ENCODE measurements at places on chromosomes 7 and 10.

DNA sequence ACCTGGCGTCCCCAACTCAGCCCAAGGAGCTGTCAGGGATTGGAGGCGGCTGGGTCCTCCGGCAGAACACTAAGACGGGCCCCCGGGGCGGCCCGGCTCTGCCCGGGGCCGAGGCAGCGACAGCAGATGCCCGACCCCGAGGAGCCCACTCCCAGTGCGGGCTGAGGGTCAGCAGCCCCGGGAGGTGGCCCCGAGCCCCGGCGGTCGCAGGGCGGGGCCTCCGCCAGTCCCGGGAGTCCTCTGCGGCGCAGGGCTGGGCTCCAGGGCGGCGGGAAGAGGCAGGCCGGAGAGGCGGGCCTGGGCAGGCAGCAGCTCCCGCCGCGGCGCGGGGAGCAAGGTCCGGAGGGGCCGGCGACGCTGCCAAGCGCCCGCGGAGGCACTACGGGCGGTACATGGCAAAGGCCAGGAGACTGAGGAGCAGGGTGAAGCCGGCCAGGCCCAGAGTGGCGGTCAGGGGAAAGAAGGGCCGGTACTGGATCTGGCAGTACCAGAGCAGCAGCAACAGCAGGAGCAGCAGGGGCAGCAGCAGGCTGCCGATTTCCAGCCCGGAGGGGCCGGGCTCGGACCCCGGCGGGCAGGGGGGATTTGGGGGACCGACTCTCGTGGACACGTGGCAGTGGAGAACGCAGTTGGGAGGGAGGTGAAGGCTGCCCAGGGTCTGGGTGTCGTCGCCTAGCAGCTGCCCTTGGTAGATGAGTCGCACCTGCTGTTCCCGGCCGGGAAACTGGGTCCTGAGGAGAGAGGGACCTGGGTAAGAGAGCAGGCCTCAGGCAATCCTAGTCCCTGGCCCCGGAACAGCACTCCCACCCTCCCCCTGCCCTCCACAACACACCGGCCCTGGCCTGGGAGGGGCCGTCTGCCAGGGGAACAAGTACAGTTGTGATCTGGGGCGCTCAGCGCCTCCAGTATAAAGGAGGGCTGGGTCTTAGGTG, 827 bp upstream of the FASTK start:
- DNase-seq, result no peak

DNA sequence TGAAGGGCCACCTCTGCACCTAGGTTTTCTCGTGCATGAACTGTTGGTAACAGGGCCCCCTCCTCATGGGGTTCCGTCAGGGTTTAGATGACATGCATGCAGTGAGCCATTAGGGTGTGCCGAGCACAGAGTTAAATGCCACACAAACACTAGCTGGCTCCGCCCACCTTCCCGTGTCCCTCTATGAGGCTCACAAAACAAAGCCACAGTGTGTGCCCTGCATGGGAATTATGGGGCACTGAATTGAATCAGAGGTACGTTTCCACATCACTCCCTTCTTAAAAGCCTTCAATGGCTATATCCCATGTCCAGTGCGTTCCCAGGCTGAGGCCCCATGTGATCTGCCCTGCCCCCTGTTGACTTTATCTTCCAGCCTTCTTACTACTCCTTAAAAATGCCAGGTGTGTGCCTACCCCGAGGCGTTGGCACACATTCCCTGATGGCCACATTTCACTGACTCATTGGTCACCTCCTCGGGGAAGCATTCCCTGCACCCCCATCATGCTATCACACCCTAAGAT, 35.7 kb downstream of the GSDME start:
- no peak for DNase-seq

DNA sequence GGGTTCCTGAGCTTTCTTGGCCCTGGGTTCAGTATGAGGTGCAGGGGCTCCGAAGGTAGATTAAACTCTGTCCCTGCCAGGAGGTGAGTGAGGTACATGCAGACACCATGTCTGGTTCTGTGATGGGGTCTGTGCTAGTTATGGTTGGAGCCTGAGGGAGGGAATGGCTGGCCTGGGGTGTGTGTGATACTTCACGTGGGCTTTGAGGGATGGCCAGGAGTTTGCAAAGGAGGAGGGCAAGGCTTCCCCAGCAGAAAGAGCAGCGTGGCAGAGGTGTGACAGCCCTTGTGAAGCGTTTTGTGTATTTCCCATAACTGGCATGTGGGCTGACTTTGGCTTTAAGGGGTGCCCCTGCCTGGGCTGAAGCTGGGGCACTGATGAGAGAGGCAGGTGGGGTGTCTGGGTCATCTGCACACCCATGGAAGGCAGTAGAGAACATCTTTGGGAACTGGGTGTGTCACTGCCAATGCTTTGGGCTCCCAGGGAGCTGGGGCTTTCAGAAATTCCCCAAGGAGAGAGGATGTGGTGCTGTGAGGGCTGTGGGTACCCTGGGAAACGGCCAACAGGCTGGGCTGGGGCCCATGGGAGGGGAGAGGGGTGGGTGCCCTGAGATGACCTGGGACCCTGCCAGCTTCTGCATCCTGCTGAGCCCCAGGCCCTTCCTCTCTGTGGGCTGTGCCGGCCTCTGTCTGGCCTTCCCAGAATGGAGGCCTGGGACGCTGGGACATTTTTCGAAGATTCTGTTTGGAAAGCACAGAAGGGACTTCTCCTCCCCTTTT, 4.6 kb downstream of the PALD1 start:
- no peak for DNase-seq

- no peak for DNase-seq
Observed at GRCh38 chr7:26185844-26186180, 14.7 kb downstream of the HNRNPA2B1 start.

DNA sequence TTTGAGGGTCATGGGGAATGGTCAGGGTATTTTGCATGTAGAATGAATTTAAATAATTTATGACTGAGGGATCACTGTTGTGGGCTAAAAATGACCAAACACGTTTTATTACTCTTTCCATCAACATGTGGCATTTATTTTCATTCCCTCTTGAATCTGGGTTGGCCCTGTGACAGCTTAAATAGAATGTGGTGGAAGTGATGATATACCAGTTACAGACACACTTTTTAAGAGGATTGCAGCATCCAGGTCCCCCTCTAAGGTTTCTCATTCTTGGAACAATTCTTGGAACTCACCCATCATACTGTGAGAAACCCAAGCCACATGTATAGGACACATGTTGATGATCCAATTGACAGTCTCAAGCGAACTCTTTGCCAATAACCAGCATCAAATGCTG, 272.4 kb downstream of the ETV1 start:
- DNase-seq, result no peak

DNA sequence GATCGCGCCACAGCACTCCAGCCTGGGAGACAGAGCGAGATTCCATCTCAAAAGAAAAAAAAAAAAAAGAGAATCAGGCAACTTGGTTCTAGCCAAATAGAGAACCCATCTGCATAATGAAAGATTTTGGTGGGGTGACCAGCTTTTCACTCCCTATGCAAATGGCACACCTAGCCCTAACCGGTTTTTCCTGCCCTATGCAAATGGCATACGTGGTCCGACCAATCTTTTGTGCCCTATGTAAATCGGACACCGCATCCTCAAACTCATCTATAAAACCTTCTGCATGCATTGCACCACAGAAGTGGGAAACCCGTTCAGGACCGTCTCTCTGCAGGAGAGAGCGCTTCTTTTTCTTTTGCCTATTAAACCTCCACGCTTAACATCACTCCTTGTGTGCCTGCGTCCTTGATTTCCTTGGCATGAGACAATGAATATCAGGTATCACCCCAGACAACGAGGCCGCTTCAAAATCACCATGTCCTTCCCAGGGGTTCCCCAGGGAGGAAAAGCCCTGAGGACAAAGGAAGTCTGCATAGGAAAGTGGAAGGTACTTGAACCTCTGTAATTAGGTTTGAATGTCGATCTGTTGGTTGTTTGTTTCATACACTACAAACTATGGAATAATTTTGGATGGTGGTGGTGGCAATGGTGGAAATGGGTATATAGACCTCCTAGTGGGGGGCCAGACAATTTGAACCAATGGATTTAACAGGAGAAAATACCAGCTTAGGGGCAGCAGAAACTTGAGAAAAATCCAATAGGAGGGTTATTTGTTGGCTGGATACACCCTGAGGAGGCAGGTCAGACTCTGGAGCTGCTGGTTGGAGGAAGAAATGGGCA, 396.2 kb downstream of the TYW1 start:
- no peak for DNase-seq

- no peak for DNase-seq
Observed at GRCh38 chr7:90178679-90179278, 24.5 kb downstream of the STEAP1 start.

DNA sequence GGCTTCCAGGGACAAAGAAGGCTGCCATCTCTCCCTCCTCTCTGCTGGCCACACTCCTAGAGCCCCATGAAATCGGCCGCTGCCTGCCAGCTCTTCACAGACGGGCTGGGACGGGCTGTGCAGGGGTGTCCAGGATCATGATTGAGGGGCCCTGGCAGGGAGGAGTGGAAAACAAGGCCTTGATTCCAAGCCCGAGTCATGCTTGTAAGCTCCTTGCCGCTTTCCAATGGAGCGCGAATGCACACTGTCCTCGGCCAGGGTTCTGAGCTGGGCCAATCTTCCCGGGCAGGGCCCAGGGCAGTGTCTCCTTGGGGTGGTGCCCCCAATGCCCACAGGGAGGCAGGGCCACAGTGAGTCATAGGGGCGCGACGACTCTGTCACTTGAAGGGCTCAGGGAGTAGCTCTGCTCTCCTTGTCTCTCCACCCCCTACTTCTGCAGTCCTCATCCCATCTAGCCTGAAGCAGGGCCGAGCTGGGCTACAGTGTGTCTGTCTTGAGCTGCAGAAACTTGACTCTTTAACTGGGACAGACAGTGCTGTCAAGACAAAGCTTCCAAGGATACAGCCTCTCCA, 186.2 kb upstream of the SVIL start:
- DNase-seq, result no peak

- no peak for DNase-seq
Observed at GRCh38 chr10:33557313-33557712, 222.8 kb upstream of the NRP1 start.

DNA sequence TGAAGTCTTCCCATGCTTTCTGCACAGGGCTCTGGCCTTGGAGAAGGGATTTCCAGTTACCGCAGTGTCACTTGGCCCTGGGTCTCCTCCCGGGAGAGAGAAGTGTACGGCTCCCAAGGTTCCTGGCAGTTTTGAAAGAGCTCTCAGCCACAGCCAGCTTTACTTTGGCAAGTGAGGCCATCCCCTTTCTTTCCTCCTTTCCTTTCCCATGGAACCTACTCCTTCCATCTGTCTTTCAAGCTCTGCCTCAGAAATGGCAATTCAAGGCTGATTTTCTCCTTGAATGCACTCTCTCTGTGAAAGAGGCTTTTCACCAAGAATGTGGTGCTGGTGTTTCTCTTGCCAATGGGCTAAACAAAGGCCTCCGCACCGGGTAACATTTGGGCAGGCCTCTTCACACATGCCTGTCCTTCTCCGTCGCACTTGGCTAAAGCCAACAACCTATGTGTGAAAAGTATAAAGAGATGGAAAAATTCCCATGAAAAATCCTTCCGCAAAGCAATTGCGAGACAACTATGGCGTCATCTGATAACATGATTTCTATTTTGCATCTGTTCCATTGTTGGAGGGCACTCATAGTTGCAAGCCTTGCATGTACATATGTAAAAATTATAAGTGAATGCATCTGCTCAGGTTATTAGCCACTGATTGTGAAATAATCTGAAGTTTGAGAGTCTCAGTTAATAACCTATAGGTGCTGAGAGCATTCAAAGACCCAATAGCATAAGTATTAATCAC, 125.4 kb downstream of the PFKFB3 start:
- no peak for DNase-seq

- no peak for DNase-seq
Observed at GRCh38 chr7:112784603-112785002, 5.6 kb downstream of the TMEM168 start.

- DNase-seq, result no peak
Observed at GRCh38 chr7:148155000-148155399, 435.6 kb upstream of the C7orf33 start.

GRCh38 chr7:40711706-40712105, 576.9 kb downstream of the SUGCT start:
- no peak for DNase-seq

DNA sequence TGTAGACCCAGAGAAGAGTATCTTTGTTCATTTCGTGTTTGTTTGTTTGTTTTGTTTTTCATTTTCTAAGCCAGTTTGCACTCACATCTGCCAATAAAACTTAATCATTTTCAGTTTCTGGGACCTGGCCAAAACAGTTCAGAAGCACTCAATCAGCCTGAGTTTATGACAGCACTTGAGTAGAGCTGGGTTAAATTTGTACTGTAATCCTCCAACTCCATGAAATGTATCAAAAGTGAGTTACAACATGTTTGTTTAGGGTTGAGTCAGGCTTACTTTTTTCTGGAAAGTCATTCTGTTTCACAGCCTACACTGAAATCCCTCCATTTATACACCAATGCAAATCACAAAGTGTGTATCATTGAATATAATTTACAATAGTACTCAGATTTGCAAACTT, 91.9 kb downstream of the ZWINT start:
- DNase-seq, result no peak

GRCh38 chr10:31467791-31468535, 148.9 kb downstream of the ZEB1 start:
- no peak for DNase-seq

- no peak for DNase-seq
Observed at GRCh38 chr10:44913350-44914081, 2.4 kb downstream of the TMEM72 start.

DNA sequence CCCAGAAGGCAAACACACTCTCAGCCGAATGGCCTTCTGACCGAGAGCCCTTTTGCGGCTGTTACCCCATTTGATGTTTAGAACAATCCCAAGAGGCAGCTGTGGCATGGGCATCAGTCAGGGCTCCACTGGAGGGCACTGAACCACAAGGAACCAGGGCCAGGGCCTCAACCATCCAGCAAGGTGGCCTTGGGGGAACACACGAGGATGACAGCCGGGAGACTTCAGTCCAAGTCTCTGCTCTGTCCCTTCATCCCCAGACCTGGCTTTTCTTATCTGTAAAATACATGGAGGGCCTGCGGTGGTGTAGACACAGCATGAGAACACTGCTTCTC, 63.6 kb upstream of the INSIG1 start:
- no peak for DNase-seq

GRCh38 chr7:80277434-80278427, 143.1 kb downstream of the GNAI1 start:
- DNase-seq, result no peak

- no peak for DNase-seq
Observed at GRCh38 chr7:121575194-121575765, 179.2 kb upstream of the FAM3C start.

Measured in left ventricle myocardium inferior (tissue), 1 donor.